NCI-H446 (cell line): ENCODE measurements at places on chromosomes 12 and 14.
A peak's percentile ranks its signal among the peaks of the same experiment; 100 is the strongest.

DNA sequence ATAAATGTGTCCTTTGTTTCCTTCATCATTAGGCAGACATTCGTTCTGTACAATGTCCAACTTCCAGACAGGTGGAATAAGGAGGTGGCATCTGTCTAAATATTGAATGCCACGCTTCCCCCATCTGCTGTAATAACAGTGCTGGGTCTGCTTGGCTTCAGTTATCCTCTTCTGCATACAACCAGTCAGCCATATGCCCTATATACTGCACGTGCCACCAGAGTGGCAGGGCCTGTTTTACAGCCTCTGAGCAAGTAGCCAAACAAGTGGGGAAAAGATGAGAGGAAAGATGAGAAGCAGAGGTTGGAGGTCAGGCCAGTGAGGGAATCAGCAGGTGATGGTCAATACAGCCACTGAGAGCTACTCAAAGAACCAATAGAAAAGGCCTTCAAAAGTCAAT is 55.4 kb downstream of the OTX2 start:
- no peak for DNase-seq

- no peak for DNase-seq
These were observed 59.5 kb downstream of the GALNT4 start for GRCh38 chr12:89464974-89465592.

DNA sequence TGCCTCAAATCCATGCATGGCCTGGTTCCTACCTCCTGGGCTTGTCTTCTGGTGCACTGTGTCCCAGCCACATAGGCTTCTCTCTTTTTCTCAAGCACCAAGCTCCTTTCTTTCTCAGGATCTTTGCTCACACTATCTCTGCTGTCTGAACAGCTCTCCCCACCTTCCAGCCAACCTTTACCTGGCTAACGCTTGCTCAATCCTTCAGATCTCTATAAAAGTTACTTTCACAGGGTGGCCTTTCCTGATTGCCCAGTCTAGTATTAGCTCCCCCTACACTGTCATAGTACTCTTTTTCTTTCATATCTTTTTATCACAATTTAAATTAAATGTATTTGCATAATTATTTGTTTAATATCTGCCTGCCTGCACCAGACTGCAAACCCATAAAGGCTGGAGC is 3.8 kb downstream of the PARP11 start:
- DNase-seq, result no peak

DNA sequence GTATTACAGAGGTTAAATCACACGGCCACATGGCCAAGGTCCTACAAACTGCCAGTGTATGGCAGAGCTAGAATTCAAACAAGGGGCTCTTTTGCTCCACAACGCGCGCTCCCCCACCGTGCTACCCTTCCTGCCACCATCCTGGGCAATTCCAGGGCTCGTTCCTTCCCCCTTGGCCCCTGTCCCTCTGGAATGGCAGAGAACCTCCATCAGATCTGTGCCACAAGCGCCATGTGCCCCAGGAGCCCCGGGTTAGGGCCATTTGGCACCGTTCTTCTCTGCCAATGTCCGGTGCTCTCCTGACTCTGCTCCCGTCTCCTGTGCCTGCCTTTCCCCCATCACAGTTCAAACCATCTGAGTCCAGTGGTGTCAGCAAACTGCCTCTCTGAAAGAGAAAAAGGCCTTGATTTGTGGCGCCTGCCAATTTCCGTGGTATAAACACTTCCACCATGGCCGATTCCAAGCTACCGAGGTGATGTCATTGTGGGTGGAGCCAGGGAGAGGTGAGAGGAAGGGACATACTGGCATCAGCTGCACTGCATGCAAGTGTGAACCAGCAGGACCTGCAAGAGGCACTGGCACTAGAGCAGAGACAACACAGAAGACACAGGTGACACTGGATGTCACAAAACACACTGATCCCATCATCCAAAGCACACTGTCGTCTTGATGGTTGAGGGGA is 163.1 kb downstream of the CALM1 start:
- no peak for DNase-seq

DNA sequence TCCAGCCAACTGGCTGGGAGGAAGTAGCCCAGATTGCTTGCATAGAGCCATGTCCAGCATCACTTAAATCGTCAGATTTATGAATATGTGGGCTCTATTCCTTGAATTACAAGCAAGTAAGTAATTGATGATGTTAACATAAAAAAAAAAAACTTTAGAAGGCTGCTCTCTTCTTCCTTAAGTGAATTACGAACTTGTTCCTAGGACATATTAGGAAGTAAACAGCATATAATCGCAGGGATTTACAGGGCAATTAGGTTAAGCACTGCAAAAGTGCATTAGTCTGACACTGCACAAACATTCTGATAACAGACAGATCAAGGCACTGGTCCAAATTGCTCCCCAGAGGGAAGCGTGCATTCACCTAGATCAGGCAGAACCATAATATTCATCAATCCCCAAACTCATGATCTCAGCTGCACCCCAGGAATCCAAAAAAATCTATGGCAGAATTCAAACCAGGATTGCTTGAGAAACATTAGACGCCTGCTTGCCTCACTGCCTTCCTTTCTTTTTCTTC is 293.2 kb downstream of the TMEM132D start:
- DNase-seq, result no peak

DNA sequence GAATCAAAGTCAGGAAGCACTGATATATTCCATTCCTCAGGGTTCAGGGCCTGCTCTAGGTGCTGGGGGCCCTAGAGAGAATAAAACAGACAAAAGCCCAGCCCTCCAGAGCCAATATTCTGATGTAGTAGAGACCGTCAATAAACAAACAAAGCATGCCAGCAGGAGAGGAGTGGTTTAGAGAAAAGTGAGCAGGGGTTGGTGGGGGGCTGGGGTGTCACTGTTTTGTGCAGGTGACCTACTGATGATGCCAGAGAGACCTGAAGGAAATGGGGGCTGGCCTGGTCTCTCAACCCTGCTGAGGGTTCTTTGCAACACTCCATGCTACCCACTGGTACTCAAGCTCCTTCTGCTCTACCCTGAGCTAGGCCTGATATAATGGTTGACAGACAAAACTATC is 26.5 kb downstream of the IL26 start:
- DNase-seq, result no peak

GRCh38 chr12:27814851-27815591 is 35.0 kb upstream of the MANSC4 start:
- DNase-seq, result no peak

- DNase-seq, result no peak
These were observed 22.2 kb upstream of the GPR132 start for GRCh38 chr14:105087308-105087962.

DNA sequence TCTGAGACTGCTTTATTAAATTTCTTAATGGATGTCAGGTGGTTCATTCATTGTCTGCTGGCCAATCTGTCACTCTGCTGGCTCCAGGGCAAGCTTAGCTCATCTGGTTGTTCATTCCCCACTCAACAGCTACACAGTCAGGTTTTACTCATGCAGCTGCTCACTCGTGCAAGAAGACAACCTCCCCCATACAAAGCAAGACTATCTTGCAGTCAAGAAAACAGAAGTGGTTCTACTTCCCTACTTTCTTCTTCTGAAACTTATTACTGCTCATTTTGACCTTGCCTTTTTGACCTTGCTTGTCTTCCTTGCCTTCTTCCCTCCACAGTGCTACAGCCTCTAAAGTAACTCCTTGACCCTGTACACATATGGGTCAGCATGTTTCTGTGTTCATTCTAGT is 277.9 kb downstream of the SSPN start:
- peak; percentile 52 for DNase-seq

DNA sequence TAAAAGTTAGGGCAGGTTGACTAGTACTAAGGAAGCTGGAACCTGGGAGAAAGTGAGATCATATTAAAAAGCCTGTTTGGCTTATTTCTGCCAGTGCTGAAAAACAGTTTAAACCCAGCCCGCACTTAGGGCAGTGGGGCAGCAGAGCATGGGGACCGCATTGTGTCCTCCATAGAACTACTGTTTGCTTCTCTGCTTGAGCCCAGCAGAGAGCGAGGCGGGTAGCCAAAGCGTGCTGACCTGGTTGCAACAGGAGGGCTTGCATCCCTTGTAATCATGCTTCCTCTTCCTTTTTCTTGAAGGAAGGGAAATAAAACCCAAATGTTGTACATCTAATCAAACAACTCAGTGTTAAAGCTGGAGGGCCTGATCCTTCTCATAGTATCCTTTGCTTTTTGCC is 82.5 kb upstream of the HOXC13 start:
- DNase-seq, result no peak

GRCh38 chr12:108097160-108097911 is 31.8 kb upstream of the WSCD2 start:
- DNase-seq, result no peak

DNA sequence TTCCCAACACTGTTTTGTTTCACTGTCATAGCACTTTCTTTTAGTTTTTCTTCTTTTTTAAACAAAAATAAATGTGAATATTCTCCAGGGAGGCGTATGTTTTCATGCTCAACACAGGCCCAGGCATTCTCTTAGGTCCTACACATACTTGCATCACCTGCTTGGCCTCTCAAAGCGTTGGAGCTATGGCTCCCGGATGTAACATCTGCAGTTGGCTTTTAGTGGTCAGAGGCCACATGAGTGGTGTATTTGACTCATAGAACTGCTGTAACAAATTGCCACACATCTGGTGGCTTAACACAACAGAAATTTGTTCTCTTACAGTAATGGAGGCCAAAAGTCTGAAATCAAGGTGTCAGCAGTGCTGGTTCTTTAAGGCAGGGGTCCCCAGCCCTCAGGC is 44.6 kb upstream of the VRK1 start:
- no peak for DNase-seq

GRCh38 chr12:120573560-120573959 is 7.6 kb downstream of the POP5 start:
- no peak for DNase-seq

- peak; percentile 43 for DNase-seq
These were observed 326.1 kb downstream of the PDZRN4 start for GRCh38 chr12:41514021-41514777.

DNA sequence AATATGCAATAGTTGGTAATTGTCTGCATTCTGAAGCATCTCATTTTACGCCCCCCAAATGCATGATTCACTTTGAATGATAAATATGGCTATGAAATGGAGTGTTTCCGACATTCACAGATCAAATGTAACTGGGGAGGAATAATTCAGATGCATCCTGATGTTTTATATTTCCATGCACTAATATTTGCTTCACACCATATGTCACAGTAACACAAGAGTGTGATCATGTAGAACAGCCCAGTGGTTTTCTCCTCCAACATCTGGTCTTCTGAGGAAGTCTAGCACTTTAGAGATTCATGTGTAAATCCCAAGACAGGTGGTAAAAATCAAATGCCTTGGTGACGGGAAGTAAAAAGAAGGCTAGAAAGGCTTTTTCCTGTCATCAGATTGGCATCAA is 273.1 kb downstream of the DIO2 start:
- no peak for DNase-seq

DNA sequence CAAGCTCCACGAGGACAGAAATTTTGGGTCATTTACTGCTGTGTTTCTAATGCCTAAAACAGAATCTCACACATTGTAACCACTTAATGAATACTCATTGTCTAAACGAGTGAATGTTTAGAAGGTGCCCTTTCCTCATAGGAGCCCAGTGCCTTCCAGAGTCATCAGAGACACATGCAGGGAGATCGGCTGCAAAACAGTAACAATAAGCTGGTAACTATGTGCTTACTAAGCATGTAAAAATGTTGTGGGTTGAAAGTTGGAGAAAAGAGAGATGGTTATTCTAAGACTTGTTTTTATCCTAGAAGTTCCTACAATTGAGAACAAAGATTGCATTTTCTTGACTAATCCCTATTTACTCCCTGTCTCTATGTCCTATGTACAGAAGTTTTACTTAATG is 7.4 kb downstream of the TESPA1 start:
- no peak for DNase-seq

DNA sequence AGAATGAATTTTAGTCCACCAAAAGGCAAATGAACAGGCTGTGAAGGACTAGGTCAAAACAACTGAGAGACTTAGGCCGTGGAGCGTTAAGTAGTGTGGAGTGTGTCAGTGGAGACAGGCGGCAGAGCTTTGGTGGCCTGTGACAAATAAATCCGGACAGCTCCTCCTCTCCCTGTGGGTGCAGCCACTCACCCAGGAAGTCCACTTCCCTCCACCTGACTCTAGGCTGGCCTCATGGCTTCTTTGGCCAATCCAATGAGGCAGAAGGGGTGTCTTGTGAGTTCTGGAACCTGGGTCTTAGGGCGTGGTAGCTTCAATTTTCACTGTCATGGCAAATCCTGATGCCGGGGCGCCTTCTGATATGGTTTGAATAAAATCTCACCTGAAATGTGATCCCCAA is 180.9 kb upstream of the C14orf180 start:
- DNase-seq, result no peak

DNA sequence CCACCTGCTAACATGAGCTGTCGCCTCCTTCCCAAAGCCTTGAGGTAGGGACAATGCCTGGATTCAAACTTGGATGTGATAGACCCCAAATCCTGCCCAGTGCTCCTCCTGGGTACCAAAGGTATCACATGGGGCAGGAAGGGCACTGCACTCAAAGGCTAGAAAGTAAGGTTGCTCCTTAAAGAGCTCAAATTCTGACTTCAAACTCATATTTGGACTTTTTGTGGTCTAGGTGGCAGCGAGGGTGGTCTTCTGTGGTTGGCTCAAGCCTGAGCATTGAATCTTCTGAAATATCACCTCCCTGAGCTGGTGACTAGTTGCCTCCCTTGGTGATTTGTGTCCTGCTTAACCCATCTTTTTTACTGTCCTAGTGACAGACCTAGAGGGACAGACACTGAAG is 8.3 kb upstream of the RNASE4 start:
- no peak for DNase-seq

GRCh38 chr14:60723116-60723906 is 840 bp downstream of the SIX4 start:
- DNase-seq, result no peak
